Body of pancreas (tissue), 4 donors: ENCODE measurements at places on chromosomes 16 and 17.

DNA sequence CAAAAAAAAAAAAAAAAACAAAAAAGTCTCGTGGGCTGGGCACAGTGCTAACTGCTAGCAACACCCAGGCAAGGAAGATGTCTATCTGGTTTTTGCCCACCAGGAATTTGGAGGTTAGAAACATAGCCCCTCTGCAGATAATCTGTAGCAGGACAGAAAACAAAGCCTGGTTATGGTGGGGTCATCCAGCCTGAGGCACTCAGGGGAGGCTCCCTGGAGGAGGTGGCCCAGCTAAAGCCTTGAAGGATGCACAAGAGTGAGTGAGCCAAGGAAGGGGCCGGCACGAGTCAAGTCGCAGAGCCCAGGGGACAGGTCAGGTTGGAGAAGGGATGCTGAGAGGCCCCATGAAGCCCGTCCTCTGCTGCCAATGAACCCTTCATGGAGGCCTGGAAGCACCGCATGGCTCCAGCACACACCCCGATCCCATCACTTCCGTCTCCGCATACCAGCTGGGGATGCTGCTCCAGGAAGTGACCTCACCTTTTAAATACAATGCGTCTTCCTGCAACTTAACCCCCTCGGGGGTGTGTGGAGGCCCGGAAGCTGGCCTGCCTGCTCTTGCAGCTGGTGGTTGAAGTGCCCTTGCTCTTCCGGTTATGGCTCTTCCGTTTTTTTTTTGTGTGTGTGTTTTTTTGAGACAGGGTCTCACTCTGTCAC is 86.5 kb downstream of the ENGASE start:
- no peaks in the 10 kb centered on the region for H3K27me3 ChIP-seq
- H3K36me3 ChIP-seq = no peaks in the 10 kb centered on the region
- no peak overlapping the region for H3K27ac ChIP-seq

GRCh38 chr17:55421179-55421934 is at the start of gene MMD:
TSS of gene MMD (minus strand) at chr17:55421835. CDS start at chr17:55421695, 140 bp downstream.
- peak within 1 kb of the TSS; percentile 71 for H3K4me3 ChIP-seq
- H3K27me3 ChIP-seq = no peaks in the 10 kb centered on the region

- no peaks in the 10 kb centered on the region for H3K27me3 ChIP-seq
- H3K4me3 ChIP-seq = no peak overlapping the region
- no peaks in the 10 kb centered on the region for H3K36me3 ChIP-seq
- no peak overlapping the region for H3K27ac ChIP-seq
- no peak for DNase-seq
- no peaks in the 10 kb centered on the region for H3K4me1 ChIP-seq
These were observed 32.6 kb upstream of the LRRC37A3 start for GRCh38 chr17:64951877-64952276.

- H3K4me1 ChIP-seq = no peaks in the 10 kb centered on the region
- no peak for DNase-seq
These were observed at the start of gene QRICH2 for GRCh38 chr17:76307966-76308338. TSS of gene QRICH2 (minus strand) at chr17:76308276. CDS start at chr17:76307998, 278 bp downstream.

DNA sequence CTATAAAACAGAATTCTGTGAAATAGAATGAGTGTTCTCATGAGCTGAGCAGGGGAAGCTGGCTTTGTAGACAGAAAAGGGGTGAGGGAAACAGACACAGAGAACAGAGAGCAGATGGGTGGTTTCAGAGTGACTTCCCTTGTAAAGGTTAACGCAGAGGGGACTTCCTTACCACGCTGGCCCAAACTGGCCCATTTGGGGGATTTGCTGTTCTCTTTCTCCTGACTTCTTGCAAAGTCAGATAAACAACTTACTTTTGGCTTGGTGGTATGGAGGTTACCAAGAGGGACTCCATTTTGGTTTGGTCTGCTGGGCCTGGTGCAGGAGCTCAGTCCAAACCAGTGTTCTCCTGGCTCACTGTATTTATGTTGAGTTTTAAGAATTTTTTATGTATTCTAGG is 48.4 kb downstream of the SEC14L1 start:
- no peaks in the 10 kb centered on the region for H3K36me3 ChIP-seq
- DNase-seq = no peak
- no peak overlapping the region for H3K4me3 ChIP-seq
- no peaks in the 10 kb centered on the region for H3K27me3 ChIP-seq

GRCh38 chr17:50781167-50781566 is 13.8 kb upstream of the ANKRD40CL start:
- no peaks in the 10 kb centered on the region for H3K27me3 ChIP-seq
- DNase-seq = no peak
- H3K4me1 ChIP-seq = peaks cover 21% of the 10 kb centered on the region

DNA sequence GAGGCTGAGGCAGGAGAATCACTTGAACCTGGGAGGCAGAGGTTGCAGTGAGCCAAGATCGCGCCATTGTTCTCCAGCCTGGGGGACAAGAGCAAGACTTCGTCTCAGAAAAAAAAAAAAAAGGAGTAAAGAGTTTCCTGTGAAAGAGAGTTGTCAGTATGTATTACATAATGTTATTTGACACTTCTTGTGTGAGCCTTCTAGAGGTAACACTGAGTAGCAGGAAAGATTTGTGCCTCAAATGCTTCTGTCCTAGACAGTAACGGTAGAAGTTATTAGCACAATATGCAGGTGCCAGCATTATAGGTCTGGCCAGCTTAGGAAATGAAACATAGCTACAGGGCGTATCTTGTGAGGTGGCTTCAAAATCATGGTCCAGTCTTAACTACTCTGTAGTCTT is 6.2 kb downstream of the RPS6KB1 start:
- H3K4me1 ChIP-seq = peaks cover 19% of the 10 kb centered on the region
- no peak overlapping the region for H3K27ac ChIP-seq
- H3K27me3 ChIP-seq = no peaks in the 10 kb centered on the region
- no peak for DNase-seq
- H3K4me3 ChIP-seq = no peak overlapping the region

- H3K4me3 ChIP-seq = no peak overlapping the region
- peak; percentile 56 for DNase-seq
- H3K27ac ChIP-seq = peak overlapping the region; percentile 90
- no peaks in the 10 kb centered on the region for H3K36me3 ChIP-seq
- no peaks in the 10 kb centered on the region for H3K27me3 ChIP-seq
These were observed 14.7 kb upstream of the PLLP start for GRCh38 chr16:57299009-57299718.

- DNase-seq = no peak
- peaks cover 4% of the 10 kb centered on the region for H3K4me1 ChIP-seq
- H3K27me3 ChIP-seq = no peaks in the 10 kb centered on the region
- no peak overlapping the region for H3K27ac ChIP-seq
These were observed 130.7 kb downstream of the CPPED1 start for GRCh38 chr16:12672986-12673385.

DNA sequence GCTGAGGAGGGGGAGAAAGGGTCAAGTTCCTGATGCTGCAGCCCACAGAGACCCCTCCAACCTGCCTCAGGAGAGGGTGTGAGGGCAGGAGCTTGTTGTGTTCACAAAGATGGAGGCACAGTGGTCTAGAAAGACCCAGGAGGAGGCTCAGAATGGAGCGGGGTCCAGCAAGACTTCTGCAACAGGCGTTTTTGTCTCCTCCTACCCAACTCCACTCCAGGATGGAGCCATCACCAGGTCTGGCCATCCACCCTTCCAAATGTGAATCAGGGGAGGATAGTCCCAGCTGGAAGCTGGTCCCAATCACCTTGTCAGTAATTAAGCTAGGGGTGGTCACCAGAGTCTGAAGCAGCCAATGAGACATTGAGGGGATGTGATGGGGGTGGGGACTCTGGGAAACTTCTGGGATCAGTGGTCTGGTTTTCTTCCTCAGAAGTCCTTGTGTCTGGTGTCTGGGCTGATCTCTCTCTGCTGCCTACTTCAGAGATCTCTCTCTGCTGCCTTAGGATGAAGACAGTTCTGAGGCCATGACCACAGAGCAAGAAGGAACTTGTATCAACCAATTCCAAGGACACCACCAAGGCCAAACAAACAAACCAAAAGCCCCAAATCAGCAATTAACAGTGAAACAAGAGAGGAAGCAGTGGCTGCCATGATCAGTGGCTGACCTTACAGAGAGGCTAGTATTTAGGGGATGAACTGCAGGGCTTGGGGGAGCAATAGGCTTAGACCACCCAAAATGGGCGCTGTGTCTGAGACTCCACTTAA is 14.5 kb downstream of the CD300LB start:
- no peak overlapping the region for H3K27ac ChIP-seq
- H3K36me3 ChIP-seq = no peaks in the 10 kb centered on the region
- H3K4me3 ChIP-seq = no peak overlapping the region
- no peak for DNase-seq

DNA sequence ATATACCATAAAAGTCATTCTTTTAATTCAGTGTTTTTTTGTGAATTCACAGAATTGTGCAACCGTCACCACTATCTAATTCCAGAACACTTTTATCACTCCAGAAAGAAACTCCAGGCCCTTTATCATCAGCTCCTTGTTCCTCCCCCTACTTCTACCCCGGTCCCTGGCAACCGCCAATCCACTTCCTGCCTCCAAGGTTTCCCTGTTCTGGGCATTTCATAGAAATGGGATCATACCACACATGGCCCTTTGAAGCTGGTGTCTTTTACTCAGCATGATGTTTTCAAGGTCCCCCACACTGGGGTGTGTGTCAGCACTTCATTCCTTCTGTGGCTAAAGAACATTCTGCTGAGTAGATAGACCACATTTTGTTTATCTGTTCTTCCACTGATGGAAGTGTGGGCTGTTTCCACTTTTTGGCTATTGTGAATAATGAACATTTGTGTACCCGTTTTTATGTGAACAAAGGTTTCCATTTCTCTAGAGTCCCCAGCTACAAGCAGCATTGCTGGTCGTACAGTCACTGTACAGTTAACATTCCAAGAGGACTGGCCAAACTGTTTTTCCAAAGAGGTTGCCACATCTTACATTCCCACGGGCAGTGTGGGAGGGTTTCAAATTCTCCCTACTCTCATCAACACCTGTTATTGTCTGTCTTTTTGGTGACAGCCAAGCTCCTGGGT is 75.8 kb upstream of the ZNF469 start:
- no peak overlapping the region for H3K4me3 ChIP-seq
- no peaks in the 10 kb centered on the region for H3K4me1 ChIP-seq
- DNase-seq = no peak
- no peaks in the 10 kb centered on the region for H3K36me3 ChIP-seq
- H3K27me3 ChIP-seq = no peaks in the 10 kb centered on the region

DNA sequence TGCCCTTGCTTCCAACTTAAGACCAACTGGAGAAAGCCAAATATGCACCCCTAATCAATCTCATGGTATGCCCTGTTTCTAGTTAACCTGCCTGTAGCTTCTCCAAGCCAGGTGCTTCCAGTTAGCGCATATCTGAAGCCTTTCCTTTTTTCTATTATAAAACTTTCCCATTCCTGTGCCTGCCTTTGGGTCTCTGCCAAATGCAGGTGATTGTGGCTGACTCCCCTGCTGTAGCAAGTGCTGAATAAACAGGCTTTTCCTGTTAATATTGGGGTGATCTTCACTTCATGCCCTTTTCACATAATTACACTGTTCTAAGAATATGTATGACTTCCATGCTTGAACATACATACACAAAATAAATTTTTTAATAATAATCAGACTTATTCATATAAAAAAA is 207.4 kb downstream of the TANC2 start:
- DNase-seq = peak; percentile 31
- no peaks in the 10 kb centered on the region for H3K36me3 ChIP-seq
- H3K4me1 ChIP-seq = peaks cover 9% of the 10 kb centered on the region
- H3K27me3 ChIP-seq = no peaks in the 10 kb centered on the region
- H3K4me3 ChIP-seq = no peak overlapping the region

GRCh38 chr17:31054761-31055160 is 40.0 kb upstream of the NF1 start:
- H3K27ac ChIP-seq = no peak overlapping the region
- no peaks in the 10 kb centered on the region for H3K36me3 ChIP-seq
- DNase-seq = no peak
- H3K27me3 ChIP-seq = no peaks in the 10 kb centered on the region

DNA sequence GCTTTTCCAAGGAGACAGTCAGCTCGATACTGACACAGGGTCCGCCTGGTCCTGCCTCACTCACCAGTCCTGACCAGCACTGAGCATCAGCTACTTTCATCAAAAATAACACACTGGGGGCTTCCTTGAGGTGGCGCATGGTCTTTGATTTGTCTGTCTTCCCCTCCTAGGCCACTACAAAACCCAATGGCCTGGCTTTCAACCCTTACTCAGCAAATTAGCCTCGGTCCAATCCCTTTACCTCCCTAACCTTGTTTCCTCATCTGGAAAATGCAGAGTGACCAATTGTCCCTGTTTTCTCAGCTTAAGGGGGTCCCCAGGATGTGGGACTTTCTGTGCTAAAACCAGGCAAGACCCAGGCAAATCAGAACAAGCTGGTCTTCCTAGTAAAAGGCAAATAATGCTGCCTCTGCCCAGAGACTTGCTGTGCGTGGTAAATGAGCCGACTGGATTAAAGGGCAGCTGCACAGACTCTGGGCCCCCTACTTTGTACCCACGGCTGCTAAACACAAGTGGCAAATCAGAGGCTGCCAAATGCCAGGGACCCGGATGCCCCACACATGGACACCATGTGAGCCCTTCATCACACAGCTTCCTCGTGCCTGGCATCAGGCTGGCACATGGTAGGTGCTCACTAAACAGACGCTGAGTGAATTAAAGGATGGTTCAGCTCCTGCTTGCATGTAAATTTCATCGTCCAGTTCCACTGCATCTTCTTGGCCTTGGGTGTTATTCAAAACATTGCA is 31.2 kb upstream of the CMIP start:
- no peak overlapping the region for H3K4me3 ChIP-seq
- H3K36me3 ChIP-seq = no peaks in the 10 kb centered on the region
- H3K27ac ChIP-seq = no peak overlapping the region
- no peak for DNase-seq
- H3K4me1 ChIP-seq = no peaks in the 10 kb centered on the region

DNA sequence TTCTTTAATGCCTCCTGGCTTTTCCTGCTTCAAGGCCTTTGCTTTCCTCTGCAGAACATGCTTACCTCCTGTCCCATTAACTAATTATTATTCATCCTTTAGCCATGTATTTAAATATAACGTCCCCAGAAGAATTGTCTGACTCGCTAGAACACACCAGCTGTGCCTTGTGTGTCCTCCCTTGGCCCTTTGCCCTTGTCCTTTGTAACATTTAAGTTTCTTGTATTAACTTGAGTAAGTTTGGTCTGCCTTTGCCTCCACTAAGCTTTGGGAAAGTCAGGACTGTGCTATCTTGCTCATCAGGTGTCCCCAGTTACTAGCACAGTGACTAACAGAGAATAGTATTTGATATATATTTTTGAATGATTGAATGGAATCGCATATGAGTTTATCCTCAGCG is 29.6 kb upstream of the ABCA9 start:
- H3K4me3 ChIP-seq = no peak overlapping the region
- peaks cover 9% of the 10 kb centered on the region for H3K4me1 ChIP-seq
- DNase-seq = no peak
- H3K36me3 ChIP-seq = no peaks in the 10 kb centered on the region
- no peak overlapping the region for H3K27ac ChIP-seq

DNA sequence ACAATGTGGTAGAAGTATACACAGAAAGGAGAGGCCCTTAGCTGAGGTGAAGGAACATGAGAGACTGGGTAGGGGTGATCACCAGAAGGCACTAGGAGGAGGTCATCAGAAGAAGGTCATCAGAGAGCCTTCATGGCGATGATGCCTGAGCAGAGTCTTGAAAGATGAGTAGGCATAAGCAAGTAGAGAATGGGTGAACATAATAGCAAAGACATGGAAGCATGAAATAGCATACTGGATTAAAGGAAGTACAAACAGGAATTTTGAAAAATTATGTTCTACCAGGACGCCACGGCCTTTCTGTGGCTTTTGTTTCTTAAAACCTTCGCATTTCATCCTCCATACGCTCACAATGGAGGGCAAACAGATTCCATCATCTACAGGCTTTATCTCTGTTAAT is 2.9 kb downstream of the IKZF3 start:
- H3K27ac ChIP-seq = no peak overlapping the region
- peaks cover 24% of the 10 kb centered on the region for H3K27me3 ChIP-seq
- no peak for DNase-seq

- H3K36me3 ChIP-seq = no peaks in the 10 kb centered on the region
- H3K27me3 ChIP-seq = no peaks in the 10 kb centered on the region
- DNase-seq = no peak
- no peaks in the 10 kb centered on the region for H3K4me1 ChIP-seq
These were observed 47.9 kb downstream of the SETD6 start for GRCh38 chr16:58563235-58563634.
